GM12878 (cell line): ENCODE measurements at places on chromosomes 1 and 21.

DNA sequence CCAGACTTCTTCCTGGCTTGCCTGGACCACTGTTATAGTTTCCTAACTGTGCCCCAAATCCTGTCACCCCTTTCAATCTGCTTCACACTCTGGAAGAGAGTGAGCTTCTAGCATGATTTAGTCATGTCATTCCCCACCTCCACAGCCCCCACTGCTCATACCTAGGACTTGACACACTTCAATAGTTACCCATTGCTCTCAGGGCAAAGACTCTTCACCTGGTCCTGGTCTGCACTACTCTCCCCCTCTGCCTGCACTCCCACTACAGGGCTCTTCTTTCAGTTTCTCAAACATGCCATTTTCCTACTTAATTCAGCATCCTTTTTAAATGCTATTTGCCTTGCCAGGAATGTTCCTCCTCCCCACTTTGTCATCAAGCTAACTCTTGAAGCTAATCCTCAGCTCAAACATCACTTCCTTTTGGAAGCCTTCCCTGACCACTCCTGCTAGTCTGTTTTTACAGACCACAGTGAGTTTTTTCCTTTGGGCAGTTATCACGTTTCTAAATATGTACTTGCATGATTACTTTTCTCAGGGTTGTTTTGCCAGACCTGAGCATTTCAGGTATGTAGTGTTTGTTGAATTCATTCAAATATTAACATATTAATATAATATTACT lies 24.7 kb downstream of the CYP2J2 start:
- DNase-seq: no peak
- no peaks in the 10 kb centered on the region for H3K36me3 ChIP-seq
- no peaks in the 10 kb centered on the region for H3K27me3 ChIP-seq
- H3K27ac ChIP-seq: no peak overlapping the region

- H3K27me3 ChIP-seq: no peaks in the 10 kb centered on the region
- no peaks in the 10 kb centered on the region for H3K4me1 ChIP-seq
- no peak for DNase-seq
- H3K36me3 ChIP-seq: no peaks in the 10 kb centered on the region
Observed at GRCh38 chr1:229278120-229278741, 7.3 kb downstream of the RAB4A start.

GRCh38 chr1:215115760-215116159 lies 33.2 kb downstream of the KCNK2 start:
- H3K27ac ChIP-seq: no peak overlapping the region
- H3K4me3 ChIP-seq: no peak overlapping the region
- no peaks in the 10 kb centered on the region for H3K4me1 ChIP-seq
- no peak for DNase-seq
- H3K36me3 ChIP-seq: no peaks in the 10 kb centered on the region
- no peaks in the 10 kb centered on the region for H3K27me3 ChIP-seq

- H3K4me1 ChIP-seq: peaks cover 6% of the 10 kb centered on the region
- H3K36me3 ChIP-seq: peaks cover 12% of the 10 kb centered on the region
- H3K27me3 ChIP-seq: no peaks in the 10 kb centered on the region
- H3K4me3 ChIP-seq: no peak overlapping the region
Observed at GRCh38 chr1:32031578-32032274, 18.1 kb downstream of the KHDRBS1 start.

DNA sequence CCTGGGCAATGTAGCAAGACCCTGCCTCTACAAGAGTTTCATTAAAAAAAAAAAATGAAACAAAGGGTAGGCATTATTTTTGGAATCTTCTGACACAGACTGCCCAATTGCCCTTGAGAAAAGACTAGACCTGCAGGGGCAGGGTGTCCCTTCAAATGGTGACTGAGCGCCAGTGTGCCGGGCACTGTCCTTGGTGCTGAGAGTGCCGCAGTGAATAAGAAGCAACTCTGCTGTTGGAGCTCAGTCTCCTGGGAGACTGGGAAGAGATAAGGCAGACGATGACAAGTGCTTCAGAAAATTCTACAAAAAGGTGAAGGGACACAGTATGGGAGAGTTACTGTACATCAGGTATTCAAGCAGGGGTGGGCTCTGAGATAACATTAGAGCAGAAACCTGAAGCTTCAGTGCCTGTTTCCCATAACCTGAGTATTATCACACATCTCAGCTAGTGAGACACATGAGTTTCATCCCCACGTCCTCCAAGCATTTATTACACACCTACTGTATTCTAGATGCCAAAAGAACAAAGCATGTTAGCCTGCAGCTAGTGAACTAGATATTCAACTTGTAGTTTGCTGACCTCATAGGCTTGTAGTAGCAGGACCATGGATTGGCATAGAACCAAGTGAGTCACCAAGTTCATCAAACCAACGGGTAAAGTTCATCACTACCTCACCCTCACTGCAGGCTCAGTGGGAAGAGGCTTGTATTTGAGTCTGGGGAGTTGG lies 18.4 kb upstream of the RPL11 start:
- no peak overlapping the region for H3K4me3 ChIP-seq
- no peaks in the 10 kb centered on the region for H3K36me3 ChIP-seq
- no peaks in the 10 kb centered on the region for H3K4me1 ChIP-seq
- DNase-seq: no peak
- no peaks in the 10 kb centered on the region; the same call in none of the 2 replicates for H3K27me3 ChIP-seq
- H3K27ac ChIP-seq: no peak overlapping the region

DNA sequence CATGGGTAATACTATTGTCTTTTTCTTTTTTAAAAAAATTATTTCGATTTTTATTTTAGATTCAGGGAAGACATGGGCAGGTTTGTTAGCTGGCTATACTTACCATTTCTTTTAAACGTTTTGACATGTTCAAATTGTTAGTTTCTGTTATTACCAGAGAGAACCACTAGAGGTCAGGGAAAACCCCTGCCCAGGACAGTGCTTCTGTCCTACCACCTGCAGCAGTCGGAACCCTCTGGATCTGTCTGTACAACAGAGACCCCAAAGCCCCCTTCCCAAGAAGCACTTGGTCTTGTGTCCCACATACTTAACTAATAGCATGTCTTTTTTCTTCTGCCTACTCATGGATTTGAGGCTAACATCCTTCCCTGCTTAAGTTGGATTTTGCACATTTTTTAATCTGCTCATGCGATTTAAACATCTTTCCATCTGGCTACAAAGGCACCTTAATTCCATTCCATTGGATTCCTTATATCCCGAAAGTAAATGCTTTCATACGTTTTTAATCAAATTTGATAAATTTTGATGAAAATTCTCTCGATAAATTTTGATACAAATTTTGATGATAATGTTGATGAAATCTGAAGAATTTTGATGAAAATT lies 10.0 kb upstream of the C1orf115 start:
- no peaks in the 10 kb centered on the region for H3K36me3 ChIP-seq
- no peak overlapping the region for H3K27ac ChIP-seq

DNA sequence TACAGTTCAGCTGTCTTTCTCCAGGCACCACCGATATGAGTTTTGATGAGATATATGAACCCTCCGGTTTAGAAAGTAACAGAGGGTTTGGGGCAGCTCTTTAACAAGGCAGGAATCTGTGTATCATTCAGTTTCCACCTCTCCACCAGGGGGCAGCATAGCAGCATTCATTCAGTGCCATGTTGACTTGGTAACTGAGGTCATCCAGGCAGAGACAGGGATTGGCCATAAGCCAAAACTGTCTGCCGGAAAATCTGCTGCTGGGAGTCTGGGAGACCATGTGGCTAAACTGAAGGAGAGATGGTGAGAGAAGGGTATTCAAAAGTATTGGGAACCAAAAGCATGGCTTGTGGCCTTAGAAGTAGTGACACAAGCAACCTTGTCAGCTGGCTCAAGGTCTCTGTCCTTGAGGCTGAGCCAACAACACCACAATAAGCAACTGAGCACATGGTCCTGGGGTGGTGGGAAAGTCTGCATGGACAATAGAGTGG lies 98.5 kb downstream of the LMX1A start:
- H3K4me3 ChIP-seq: no peak overlapping the region
- H3K4me1 ChIP-seq: no peaks in the 10 kb centered on the region

- H3K4me3 ChIP-seq: no peak overlapping the region
- H3K4me1 ChIP-seq: no peaks in the 10 kb centered on the region
- H3K27ac ChIP-seq: no peak overlapping the region
- no peak for DNase-seq
- H3K27me3 ChIP-seq: no peaks in the 10 kb centered on the region
Observed at GRCh38 chr1:152436593-152437496, 22.8 kb upstream of the CRNN start.

GRCh38 chr1:169844941-169845608 lies 48.6 kb downstream of the SCYL3 start:
- H3K27ac ChIP-seq: no peak overlapping the region
- no peak overlapping the region for H3K4me3 ChIP-seq
- H3K4me1 ChIP-seq: no peaks in the 10 kb centered on the region
- H3K36me3 ChIP-seq: peaks cover 37% of the 10 kb centered on the region

DNA sequence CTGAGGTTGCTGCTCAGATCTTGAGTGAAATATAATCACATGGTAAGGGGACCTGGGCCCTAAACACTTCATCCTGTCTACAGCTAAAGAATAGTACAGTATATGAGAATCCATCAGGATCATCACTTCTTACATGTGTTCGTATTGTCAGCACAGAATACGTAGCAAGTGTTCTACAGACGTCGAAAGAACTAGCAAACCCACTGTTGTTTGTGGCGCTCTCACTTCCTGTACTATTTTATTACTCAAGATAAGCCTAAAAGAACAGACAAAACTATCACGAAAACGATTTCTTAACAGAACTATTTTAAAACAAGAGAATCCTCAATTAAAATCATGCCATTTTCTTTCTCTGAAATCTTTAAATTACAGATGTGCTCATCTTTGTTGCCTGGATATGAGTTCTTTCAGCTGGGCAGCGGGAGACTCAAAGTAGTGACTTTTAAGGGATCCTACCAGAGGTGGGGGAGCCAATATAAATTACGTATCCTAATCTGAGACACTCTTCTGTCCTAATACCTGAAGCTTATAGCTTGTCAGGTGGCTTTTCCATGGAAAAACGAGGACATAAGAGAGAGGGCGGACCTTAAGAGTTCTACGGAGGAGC lies 724 bp downstream of the ST7L start:
- H3K4me1 ChIP-seq: peaks cover 4% of the 10 kb centered on the region
- peak overlapping the region; percentile 75 for H3K4me3 ChIP-seq
- no peaks in the 10 kb centered on the region for H3K27me3 ChIP-seq
- no peak for DNase-seq

- peaks cover 10% of the 10 kb centered on the region for H3K36me3 ChIP-seq
- no peak overlapping the region for H3K27ac ChIP-seq
- no peak for DNase-seq
- no peaks in the 10 kb centered on the region; the same call in 1 of the 2 replicates for H3K4me1 ChIP-seq
Observed at GRCh38 chr1:167767761-167768160, 46.0 kb downstream of the MPZL1 start.

DNA sequence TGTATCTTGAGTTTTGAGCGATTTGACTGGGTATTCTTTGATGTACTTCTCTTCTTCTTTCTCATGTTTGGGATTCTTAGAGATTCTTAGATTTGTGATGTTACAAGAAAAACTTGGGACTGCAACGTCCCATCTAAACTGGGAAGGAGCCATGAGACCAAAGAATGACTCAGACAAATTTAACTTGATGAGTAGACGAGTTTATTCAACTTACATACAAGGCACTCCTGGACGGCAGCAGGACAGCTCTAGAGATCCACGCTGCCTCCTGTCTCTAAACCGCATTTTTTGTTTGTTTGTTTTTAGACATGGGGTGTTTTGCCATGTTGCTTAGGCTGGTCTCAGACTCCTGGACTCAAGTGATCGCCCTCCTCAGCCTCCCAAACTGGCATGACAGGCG lies 137.1 kb downstream of the PIK3R3 start:
- H3K27me3 ChIP-seq: no peaks in the 10 kb centered on the region
- H3K36me3 ChIP-seq: no peaks in the 10 kb centered on the region; the same call in 1 of the 2 replicates
- no peak for DNase-seq
- no peak overlapping the region for H3K27ac ChIP-seq
- H3K4me3 ChIP-seq: no peak overlapping the region

DNA sequence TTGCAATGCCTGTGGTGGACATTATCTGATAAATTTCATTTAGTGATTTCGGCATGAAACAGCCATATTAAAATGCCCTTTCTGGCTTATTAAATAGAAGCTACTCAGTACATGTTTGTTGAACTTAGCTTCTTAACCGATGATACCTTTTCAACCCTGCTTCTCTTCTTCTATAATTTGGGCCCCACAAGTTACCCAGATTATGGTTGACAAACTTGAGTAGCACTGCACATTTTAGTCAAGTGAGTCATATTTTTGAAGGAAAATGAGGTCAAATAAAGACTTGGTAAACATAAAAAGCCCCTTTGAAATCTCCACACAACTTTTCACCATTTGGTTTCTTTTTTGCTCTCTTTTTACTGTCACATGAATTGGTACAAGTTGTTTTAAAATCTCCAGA lies 33.8 kb downstream of the GIPC2 start:
- DNase-seq: no peak
- no peak overlapping the region for H3K4me3 ChIP-seq
- H3K27ac ChIP-seq: no peak overlapping the region
- no peaks in the 10 kb centered on the region for H3K27me3 ChIP-seq
- no peaks in the 10 kb centered on the region for H3K36me3 ChIP-seq
- H3K4me1 ChIP-seq: peaks cover 7% of the 10 kb centered on the region; the same call in 1 of the 2 replicates

GRCh38 chr1:61447968-61448430 lies 276.9 kb downstream of the TM2D1 start:
- H3K4me1 ChIP-seq: no peaks in the 10 kb centered on the region
- no peaks in the 10 kb centered on the region for H3K36me3 ChIP-seq
- no peak overlapping the region for H3K27ac ChIP-seq
- no peak overlapping the region for H3K4me3 ChIP-seq
- no peaks in the 10 kb centered on the region for H3K27me3 ChIP-seq

GRCh38 chr1:201703621-201704438 lies 125.1 kb upstream of the IPO9 start:
- no peaks in the 10 kb centered on the region for H3K4me1 ChIP-seq
- no peak for DNase-seq
- no peak overlapping the region for H3K4me3 ChIP-seq
- no peaks in the 10 kb centered on the region for H3K27me3 ChIP-seq

DNA sequence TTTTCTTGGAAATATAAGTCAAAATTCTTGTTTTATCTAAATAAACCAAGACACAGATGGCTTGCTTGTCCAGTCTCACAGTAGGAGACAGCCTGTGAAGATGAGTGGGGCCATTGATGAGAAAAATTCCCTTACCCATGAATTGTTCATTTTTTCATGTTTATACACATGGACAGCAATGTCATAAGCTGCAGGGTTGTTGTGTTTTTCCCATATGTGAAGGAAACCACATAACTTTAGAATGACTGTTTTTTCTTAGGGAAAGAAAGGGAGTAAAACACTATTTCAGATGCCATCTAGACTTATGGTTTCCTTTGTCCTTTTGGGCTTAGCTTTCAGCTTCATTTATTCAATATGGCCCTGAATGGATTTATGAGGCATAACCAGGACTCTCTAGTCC lies 622.5 kb upstream of the NR5A2 start:
- no peaks in the 10 kb centered on the region; the same call in 1 of the 2 replicates for H3K4me1 ChIP-seq
- no peak overlapping the region for H3K27ac ChIP-seq
- H3K27me3 ChIP-seq: no peaks in the 10 kb centered on the region
- no peaks in the 10 kb centered on the region for H3K36me3 ChIP-seq
- H3K4me3 ChIP-seq: no peak overlapping the region

- H3K4me1 ChIP-seq: peaks cover 13% of the 10 kb centered on the region; the same call in 1 of the 2 replicates
- peak overlapping the region; percentile 89 for H3K4me3 ChIP-seq
- DNase-seq: no peak
- peak overlapping the region; percentile 97 for H3K27ac ChIP-seq
- H3K27me3 ChIP-seq: no peaks in the 10 kb centered on the region
Observed at GRCh38 chr21:37367703-37368540, 1.3 kb downstream of the DYRK1A start.

- H3K27me3 ChIP-seq: 0 out of 2 replicates have a peak, but pooled peaks cover 2% of the 10 kb centered on the region
- DNase-seq: no peak
- H3K4me1 ChIP-seq: no peaks in the 10 kb centered on the region
Observed at GRCh38 chr1:176557543-176558258, 94.7 kb downstream of the PAPPA2 start.

GRCh38 chr1:162570718-162571117 lies 9.2 kb downstream of the UAP1 start:
- no peaks in the 10 kb centered on the region for H3K27me3 ChIP-seq
- no peak overlapping the region for H3K4me3 ChIP-seq
- H3K36me3 ChIP-seq: 0 out of 2 replicates have a peak, but pooled peaks cover 4% of the 10 kb centered on the region
- DNase-seq: no peak
- no peak overlapping the region for H3K27ac ChIP-seq
